ENCODE measurements at places on chromosomes 4 and X.
A peak's percentile ranks its signal among the peaks of the same experiment; 100 is the strongest.

DNA sequence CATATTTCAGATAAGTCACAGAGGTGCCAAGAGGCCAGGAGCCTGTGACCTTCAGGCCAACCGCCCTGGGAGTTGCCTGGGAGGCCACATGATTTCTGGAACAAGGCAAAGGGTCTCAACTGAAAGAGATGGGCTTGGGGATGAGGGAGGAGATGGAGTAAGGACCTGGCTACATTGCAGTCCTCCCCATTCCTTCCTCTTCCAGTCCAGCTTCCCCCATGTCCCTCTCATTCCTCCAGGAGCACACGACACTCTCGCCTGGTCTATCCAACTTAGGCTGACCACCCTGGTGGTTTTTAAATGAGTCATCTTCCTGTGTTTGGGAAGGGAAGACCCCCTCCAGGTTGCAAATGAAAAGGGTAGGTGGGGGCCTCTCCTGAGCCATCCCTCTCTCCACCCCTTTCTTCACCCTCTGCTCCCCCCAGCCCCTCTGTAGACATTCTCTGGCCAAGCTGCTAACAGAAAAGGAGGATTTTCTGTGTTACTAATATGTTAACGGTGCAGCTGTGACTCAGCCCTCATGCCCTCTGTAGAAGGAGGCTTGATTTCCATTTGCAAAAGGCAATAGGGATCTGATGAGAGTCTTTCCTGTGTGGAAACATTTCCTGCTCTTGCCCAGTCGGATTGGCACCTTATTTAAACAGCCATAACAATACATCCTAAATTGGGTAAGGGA is 79.2 kb downstream of the RTL5 start:
- DNase-seq: no peak

DNA sequence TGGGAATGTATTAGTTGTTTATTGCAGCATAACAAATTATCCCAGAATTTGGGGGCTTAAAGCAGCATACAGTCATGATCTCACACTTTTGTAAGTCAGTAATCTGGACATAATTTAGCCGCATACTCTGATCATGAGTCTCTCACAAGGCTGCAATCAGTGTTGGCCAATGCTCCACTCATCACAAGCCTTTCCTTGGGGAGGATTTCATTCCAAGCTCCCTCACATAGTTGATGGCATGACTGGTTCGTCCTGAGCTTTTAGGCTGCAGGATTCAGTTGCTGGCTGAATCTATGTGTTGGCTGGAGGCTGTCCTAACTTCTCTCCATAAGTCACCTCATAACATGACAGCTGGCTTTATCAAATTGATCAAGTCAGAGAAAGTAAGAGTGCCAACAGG is 1568.6 kb upstream of the PCDH7 start:
- DNase-seq: no peak

DNA sequence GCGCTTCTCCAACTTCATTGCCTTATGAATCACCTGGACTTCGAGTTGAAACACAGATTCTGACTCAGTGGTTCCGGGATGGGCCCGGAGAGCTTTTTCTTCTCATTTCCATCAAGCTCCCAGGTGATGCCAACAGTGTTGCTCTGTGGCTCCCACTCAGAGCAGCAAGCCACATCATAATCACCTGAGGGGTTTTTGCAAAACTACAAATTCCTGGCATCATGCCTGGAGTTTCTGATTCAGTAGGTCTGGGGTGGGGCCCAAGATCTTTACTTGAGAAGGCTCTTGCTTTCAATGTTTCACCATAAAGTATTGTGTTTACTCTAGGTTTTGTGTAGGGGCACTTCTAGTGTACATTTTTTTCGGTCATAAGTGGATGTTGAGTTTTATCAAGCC is 7.0 kb downstream of the MTM1 start:
- peak; percentile 74 for DNase-seq

GRCh38 chr4:91764085-91764484 is 539.7 kb upstream of the GRID2 start:
- no peak for DNase-seq

DNA sequence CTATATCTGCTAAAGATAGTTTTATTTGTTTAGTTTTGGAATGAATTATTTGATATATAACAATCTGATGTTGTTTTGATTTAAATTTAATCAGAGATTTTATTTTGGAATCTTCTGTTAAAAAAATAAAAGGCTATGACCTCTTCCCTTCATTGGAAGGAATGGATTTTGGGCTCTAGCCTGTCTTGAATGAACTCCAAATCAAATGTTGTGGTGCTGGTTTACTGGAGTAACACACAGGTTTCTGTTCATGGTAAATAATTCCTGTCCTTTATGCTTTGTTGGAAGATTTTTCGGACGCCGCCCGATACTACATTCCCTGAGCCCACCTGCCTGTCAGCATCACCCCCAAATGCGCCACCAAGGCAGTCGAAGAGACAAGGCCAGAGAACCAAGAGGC is 291.1 kb downstream of the ARHGAP10 start:
- DNase-seq: no peak

- DNase-seq: no peak
These were observed 15.0 kb upstream of the ARSF start for GRCh38 chrX:3026074-3026815.

- peak; percentile 34 for DNase-seq
These were observed 1.5 kb upstream of the BCOR start for GRCh38 chrX:40099055-40099958.

DNA sequence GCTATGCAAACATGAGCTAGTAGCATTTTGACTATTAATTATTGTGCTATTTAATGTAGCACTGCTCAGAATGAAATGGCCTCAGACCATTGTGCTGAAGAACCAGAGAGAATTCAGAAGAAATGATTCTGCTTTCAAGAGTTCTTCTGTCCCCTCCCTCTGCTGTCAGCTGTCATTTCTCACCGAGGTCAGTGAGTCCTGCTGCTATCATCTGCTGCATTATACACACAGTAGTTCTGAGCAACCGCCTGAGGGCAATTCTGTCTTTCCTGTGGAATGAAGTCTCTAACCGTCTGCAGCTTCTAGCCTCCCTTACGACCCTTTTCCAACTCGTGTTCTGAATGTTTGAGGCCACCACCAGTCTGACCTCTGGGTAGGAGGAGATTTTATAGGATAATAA is 249.4 kb downstream of the HNRNPD start:
- no peak for DNase-seq

DNA sequence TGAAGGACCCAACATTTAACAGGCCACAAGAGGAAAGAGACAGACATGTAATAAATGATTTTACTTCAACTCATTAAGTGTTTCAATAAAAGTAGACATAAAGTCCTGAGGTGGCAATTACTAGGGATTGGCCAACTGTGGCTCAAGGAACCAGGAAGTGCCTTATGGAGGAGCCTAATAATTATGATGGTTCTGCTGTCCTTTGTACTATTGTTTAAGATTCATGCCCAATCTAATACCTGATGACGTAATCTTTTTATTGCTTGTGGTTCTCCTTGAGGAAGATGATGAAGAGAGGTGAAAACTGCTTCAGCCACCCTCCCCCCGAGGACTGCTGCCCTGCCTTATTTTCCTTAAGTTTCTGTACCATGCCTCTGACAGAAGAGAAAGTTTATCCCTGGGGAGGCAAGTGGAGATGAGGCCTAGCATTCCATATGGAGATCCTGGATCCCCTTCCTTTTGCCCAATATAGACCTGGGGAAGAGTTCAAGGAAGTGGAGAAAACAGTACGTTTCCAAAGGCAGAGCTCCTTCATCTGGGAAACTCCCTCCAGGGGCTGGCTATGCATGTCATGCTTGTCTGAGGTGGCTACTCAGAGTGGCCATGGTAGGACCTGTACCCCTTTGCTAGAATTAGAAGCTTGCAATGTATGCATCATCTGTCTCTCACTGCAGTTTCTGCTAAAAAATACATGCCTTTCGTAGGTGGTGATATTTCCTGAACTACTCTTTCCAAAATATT is 56.8 kb upstream of the FAT1 start:
- no peak for DNase-seq

DNA sequence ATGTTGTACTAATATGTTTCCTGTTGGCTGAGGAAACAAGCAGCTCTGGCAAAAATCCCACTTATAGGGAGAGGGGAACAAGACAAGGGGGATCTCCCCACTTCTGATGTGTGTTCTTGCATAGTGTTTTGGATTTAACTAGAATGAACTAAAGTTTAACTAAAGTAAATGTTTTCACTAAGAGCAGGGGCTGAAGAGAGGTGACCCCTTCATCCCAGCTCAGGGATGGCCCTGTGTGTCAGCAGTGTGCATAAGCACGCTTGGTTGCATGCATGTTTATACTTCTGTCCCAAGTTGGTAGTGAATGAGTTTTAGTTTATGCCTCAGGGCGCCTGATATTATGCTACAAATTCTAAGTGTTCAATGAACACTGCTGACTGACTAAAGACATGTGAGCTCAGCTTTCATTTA is 169.4 kb downstream of the MGST2 start:
- no peak for DNase-seq

GRCh38 chr4:54709400-54709799 is 51.6 kb downstream of the KIT start:
- no peak for DNase-seq

DNA sequence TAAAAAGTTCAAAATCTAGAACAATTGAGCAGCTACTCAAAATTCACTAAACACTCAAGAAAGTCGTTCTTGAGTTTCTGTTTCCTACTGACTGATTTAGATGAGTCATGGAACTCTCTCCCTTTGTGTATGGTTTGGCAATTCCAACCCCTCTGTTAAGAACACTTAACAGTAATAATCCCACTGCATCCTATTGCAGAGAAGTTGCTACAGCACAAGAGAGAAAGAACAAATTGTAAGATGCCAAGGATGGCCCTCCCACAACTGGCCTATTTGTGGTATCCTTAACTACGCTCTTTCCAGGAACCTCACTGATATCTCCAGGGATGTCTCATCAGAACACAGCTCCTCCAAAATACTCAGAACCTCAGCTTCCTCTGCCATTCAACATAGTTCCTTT is 701.8 kb upstream of the TENM3 start:
- DNase-seq: no peak

DNA sequence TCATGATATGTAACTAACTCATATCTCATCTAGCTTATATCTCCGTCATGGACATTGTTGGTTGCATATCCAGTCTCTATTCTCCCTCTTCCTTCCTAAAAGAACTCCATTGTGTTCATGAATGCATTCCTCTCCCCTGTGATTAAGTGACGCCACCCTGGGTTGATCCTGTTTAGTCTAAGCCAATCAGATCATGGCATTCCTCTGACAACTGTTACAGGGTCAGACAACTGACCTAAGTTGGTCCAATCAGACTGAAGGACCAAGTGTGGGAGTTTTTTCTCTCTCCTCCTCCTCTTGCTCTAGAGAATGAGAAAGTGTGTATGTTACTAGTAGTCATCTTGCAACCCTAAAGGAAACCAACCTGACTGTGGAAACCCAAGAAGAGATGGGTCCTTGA is 3.6 kb downstream of the APOO start:
- DNase-seq: no peak

GRCh38 chr4:8073206-8073863 is 85.3 kb downstream of the ABLIM2 start:
- DNase-seq: no peak

DNA sequence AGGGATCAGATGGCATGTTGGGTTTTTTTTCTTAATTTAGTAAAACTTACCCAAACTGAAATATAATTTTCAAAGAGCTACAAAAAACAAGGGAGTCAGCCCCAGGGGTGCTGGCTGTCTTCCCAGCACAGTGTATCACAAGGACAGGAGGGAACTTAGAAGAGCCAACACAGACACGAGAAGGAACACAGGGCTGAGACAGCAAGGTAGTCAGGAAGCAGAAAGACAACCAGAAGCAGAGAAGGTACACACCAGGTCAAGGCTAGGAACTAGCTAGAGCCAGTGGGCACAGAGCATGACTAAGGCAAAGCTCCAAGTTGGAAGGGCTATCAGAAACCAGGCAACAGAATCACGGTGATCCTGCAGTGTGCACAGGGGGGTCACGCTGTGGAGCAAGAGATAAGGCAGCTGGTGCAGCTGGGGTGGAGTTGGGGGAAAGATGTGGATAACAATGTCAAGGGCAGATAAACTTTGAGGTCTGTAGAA is 168.7 kb downstream of the NR3C2 start:
- no peak for DNase-seq

DNA sequence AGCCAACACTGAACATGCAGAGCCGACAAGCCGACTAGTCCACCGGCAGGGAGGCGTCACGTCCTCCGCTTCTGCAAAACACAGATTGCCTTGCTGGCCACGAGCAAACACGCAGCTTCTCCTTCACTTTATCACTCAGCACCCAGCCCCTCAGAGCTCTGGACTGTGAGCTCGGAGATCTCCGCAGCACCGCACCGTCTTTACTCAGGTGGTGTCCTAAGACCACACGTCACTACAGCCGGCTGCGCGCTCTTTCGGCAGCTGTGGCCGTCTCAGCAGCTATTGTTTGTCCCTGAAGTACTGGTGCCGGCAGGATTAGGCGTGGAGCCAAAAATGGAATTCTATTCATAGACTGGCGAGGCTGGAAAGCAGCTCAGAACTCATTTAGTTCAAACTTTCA is 72.0 kb downstream of the FAT1 start:
- no peak for DNase-seq

DNA sequence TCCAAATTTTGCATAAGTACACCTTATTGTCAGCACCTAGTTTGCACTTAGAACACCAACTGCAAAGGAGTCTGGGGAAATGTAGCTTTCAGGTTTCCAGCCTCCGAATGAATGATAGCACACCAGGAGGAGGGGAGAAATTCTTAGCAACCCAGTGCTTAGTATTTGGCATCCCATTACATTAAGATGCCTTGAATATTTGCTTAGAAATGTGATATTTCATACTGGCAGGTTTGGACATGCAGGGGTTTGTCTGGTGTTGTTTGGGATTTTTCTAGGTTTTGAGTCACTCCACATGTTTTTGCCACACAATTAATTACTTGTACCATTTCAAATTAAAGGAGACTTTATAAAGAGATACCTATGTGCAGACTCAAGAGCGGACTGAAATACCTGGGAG is 60.3 kb upstream of the CAMK2D start:
- no peak for DNase-seq

DNA sequence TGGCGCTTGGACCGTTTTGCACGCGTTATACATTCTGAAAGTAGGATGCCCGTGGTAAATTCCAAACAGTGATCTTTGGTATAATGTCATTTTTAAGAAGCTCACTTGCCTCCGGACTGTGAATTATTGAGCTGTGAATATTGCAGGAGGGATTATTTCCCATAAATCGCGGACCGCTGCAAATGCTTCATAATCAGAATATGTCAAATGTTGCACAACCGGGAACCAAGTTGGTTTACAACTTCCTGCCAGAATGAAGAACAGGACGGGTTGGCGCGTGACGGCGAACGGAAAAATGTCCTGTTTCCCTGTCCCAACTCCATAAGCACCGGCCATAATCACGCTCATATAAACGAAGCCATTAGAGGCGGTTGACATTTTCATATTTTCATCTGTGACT is 67.6 kb downstream of the SHOX start:
- no peak for DNase-seq

- no peak for DNase-seq
These were observed 80.8 kb upstream of the EFNB1 start for GRCh38 chrX:68748030-68748429.

GRCh38 chr4:148986951-148987350 is 544.7 kb upstream of the NR3C2 start:
- no peak for DNase-seq

GRCh38 chr4:6728320-6729029 is 12.5 kb downstream of the BLOC1S4 start:
- no peak for DNase-seq

- no peak for DNase-seq
These were observed 114.5 kb upstream of the KIT start for GRCh38 chr4:54543088-54543795.

- no peak for DNase-seq
These were observed 102.5 kb upstream of the CASK start for GRCh38 chrX:42025861-42026260.

- no peak for DNase-seq
These were observed 110.6 kb downstream of the TTC29 start for GRCh38 chr4:146835096-146835495.
